ENCODE measurements at places on chromosomes 11 and 22.

- no peak for DNase-seq
Measured at GRCh38 chr11:32259641-32260081, 168.8 kb downstream of the RCN1 start.

DNA sequence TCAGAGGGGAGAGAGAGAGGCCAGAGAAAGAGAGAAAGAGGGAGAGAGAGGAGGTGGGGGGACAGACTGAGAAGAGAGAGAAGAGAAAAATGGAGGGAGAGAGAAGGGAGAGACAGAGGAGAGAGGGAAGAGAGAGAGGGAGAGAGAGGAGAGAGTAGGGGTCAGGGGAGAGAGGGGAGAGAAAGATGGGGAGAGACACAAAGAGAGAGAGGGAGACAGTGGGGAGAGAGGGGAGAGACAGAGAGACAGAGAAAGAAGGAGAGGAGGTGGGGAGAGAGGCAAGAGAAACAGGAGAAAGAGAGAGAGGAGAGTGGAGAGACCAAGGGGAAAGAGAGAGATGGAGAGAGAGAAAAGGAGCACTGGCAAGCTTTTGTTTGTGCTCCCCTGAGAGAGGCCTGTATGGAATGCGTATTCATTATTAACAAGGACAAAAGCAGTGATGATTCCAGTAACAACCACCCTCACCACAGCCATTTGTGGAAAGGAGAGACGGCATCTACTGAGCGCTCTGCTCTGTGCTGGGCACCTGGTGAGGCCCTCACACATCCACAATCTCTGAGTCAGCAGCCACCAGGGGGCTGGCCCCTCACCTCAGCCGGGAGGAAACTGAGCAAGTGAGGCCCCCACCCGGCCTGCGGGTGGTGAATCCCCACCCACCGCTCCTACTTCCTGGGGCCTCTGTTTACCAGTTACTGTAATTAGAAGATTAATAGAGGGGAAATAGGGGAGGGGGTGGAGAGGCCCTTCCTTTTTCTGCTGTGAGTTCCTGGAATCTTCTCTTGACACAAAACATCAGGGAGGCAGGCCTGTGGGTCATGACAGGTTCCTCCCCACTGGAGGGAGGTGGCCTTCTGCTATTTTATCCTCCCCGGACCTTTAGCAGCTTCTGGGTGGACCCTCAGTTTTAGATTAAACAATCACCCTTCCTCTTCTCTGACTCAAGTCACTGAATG is 14.6 kb upstream of the MIAT start:
- DNase-seq: peak; percentile 52

- no peak for DNase-seq
Measured at GRCh38 chr11:38538866-38539680, 1941.0 kb upstream of the RAG2 start.

DNA sequence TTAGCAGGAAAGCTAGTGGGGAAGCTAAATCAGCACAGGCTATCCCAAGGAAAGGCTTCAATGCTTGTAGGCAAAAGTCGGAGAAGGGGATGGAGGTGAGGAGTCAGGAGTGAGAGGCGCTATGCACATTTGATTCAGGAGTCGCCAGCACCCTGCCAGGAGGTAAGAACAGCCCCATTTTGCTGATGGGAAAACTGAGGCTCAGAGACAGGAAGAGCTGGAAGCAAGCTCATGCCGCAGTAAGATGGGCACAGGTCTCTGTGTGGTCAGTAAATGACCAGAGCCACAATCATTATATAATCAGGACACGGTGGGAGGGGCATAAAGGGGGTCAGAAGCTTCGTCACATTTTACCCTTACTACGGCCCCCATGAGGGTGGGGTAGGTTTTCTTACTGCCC is 504.4 kb downstream of the MN1 start:
- DNase-seq: no peak

GRCh38 chr22:31977141-31977841 is 33.0 kb downstream of the YWHAH start:
- peak; percentile 82 for DNase-seq

DNA sequence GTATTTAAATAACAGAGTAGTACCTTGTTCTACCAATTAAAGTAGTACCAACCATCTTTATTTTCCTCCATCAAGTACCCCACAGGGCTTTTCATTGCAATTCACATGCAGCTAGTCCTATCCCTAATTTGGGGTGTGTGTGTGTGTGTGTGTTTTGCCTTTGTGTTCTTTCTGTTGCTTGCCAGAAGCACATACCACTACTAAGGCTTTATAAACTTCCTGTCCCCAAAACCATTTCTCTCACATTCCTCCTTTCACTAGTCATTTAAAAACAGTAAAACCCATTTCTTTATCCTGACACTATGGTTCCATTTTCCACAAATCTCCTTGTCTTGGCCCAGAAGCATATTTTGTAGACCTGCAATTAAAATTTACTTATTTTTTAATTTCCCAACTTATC is 54.6 kb downstream of the SLC36A4 start:
- DNase-seq: no peak

GRCh38 chr22:46274381-46274780 is 6.6 kb downstream of the TTC38 start:
- no peak for DNase-seq

- DNase-seq: no peak
Measured at GRCh38 chr11:67194096-67194495, 72.2 kb upstream of the GRK2 start.

- DNase-seq: no peak
Measured at GRCh38 chr22:44811141-44811540, 58.8 kb downstream of the ARHGAP8 start.

DNA sequence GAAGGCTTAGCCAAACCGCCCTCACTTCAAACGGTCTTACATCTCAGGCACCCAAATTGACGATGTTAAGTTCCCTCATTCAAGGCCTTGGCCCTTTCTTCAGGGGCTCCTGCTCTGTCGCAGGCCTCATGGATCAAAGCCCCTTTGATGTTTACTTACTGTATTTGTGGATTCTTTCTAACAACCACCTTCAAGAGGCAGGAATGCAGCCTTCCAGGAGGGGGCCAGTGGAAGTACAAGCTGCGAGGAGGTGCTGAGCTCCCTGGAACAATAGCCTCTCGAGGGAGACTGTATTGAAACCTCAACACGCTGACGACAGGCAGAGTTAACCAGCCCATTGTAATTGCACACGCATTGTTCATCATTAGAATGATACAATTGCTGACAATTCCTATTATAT is 209.1 kb downstream of the ST3GAL4 start:
- DNase-seq: no peak

- no peak for DNase-seq
Measured at GRCh38 chr22:45974498-45974897, 2.5 kb downstream of the WNT7B start.

GRCh38 chr22:35140879-35141745 is 75.2 kb downstream of the ISX start:
- DNase-seq: no peak

GRCh38 chr11:132779497-132779896 is 752.8 kb downstream of the OPCML start:
- no peak for DNase-seq

DNA sequence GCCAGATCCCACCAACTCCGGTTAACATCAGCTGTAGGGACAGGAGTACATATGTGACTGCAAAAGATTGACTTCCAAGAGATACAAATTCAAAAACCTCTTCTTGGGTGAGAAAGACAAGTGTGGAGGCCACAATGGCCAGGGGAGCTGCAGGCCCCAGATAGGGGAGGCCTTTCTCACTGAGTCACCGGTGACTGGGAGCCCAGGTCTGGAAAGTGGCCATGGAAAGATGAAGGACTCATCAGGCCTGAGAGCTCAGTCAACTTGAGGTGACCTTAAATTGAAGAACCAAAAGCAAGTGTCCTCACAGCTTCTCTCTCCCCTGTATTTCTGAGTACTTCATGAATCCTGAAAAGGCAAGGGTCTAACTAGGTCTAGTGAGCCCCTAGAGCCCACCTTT is 90.4 kb upstream of the CLPB start:
- no peak for DNase-seq

GRCh38 chr22:49937758-49938564 is 19.5 kb downstream of the CRELD2 start:
- no peak for DNase-seq

All from stimulated activated CD4-positive, alpha-beta T cell treated with anti-CD3 and anti-CD28 coated beads, TNF-alpha, amount 100 ng/mL, for 24 hours (primary cell).